ENCODE measurements at places on chromosomes 1 and 21.
A peak's percentile ranks its signal among the peaks of the same experiment; 100 is the strongest.

DNA sequence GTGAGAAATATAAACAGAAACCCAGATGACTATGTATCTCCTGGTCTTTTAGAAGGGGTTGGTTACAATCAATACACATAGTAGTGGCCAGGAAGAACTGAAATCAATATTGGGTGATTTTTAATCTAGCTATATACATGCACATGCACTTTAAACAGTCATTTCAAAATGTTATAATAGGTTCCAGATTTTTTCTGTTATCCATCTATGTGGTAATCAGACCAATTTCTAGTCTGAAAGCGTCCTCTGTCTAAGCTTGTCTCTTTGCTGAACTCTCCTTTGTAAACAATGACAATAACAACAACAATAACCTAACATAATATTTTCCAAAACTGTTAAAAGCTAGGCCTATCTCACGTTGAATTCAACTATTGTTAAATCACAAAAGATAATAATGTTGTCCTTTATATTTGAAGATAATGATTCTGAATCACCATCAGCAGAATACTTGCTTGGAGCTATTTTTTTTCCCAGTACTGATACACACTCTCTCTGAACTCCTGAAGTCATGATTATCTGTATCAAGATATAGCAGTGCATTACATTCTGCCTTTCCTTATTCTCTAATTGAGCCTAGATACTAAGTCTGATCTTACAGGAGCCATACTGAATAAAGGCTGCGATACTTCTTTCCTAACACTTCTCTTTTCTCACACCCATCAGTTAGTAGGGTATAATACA is 496.8 kb upstream of the ZRANB2 start:
- DNase-seq: no peak

DNA sequence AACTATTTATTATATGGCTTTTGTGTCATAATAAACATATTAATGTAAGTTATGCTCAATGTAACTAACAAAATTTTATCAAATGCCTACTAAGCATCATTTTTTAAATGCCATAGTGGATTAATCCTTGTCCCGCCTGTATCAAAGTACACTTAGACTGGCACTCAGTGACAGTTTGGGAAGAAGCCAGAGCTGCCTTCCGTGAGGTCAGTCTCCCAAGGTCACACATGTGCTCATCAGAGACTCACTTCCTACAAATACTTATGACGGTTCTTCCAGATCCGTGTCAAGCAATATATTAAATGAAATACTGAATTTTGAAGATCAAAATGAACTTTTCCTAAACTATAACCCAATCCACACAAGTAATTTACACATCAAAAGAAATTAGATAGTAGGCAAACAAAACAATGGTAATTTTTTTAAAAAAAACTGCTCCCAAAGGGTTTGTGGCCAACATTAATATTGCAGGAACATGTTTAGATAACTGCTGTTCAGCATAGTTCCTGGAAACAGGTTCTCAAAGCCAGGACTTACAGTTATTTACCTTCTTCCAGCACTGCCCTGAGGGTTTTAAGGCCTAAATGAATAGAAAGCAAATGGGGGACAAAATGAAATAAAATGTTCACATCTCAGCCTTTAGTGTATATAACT is 27.2 kb downstream of the WLS start:
- DNase-seq: no peak

- DNase-seq: peak; percentile 82
These were observed 15.2 kb downstream of the BCAN start for GRCh38 chr1:156656806-156657740.

DNA sequence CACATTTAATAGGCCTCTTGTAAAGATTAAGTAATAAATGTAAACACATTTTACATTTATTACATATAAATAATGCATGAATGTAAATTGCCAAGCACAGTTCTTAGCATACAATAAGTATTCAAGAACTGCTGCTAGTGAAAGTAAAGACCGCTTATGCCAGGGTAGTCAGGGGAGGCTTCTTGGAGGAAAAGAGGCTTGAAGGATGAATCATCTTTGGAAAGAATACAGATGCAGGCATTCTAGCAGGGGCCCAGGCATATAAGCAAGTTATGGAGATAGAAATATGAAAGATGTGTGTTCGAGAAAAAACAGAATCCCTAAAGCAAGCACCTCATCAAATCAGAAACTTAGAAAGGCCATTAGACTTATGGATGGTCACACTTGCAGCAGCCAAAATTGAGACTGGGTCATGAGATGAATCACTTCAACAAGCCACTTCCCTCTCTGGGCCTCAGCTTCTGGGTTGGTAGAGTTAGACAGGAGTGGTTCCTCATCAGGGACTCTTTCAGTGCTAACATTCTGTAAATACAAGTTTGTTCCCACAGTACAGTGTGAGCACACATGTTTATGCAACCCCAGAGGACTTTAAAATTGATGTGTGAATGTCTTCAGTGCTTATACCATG is 79.8 kb upstream of the ROR1 start:
- no peak for DNase-seq

DNA sequence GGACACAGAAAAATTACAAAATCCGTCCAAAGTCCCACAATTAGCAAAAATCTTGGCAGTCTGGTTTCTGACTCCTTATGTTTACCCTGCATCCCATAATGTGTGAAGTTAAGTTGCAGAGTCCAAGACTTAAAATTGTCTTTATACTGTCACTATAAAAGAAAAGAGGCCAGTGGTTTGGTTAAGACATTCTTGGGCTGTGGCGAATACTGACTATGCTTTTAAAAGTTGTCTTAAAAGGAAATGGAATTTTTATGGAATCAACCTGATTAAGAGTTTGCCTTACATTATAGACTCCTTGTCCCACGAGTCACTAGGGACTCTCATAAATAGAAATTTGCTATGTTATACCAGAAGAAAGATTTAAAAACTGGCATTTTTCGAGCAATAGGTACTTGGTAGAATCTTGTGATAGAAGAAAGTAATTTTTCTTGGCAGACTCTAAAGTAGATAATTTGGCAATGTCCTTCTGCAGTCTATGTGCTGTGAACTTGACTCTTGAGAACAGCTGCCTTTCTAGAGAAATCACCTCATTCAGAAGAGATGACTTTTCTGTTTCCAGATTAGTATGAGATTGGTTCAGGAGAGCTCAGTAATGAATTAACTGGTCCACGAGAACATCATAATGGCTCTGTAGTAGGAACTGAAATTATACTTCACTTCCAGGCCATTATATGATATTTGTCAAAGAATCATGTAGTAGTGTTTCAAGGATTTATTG is 31.8 kb downstream of the NTNG1 start:
- no peak for DNase-seq

DNA sequence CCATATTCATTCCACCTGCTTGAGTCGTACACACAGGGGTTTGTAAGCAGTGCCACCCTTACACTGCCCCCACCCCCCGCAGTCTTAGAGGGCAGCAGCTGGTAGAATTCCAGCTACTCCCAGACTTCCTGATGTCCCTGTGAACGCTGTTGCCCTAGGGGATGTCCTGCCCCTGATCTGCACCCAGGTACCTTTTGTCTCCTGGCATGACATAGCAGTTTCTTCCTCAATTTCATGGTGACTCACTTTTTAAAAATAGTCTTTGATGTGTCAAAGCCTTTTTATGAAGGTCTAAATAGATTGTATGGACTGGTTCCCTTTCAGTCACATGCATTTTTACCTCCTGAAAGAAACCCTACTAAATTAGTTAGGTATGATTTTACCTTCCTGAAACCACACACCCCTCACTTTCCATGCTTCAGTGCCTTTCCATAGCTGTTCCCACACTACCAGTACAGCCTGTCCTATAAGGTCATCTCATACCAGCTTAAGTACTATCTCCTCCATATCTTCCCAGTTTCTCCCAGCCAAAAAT is 76.4 kb downstream of the ST3GAL3 start:
- no peak for DNase-seq

DNA sequence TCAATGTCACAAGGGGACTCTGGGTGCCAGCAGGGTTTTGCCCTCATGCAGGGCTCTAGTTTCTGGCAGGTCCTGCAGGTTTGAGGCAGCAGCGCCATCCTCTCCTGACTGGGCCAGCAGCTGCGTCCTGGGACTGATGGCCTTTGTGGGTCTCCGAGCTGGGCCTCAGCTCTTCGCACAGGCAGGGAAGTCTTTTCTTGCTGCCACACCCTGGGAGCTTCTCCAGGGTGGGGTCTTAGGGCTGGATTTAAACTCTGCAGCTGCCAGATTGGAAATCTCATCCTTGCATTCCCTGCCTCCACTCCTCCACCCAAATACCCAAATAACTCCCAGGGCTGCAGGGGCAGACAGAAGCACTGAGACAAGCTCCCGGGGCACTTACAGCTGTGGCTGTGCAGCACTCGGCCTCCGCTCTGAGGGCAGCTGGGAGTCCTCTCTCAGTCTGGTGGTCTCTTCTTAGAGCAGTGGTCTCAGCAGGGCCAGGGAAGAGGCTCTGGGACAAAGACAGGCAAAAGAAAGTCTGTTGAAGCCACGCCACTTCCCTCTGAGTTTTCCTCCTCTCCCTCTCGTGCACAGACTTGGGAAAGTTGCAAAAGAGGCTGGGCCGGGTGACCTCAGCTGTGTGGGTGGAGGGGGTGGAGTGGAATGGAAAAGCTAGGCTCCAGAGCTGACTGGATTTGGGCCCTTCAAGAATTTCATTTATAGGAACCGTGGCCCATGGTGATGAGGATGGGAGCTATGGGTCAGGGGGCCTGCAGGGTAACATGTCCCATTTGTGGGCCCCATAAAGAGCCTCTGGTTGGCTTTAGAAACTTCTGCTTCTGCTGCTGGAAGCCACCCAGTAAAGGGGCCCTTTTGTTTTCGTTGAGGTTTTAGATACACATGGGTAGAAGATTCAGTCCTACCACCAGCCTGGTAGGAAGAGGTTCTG is at the start of gene RAB7B:
Gene RAB7B (minus strand): TSS at position 525 of the 931 bp plus-strand sequence. CDS start 9,260 bp downstream, outside the sequence.
- no peak for DNase-seq

DNA sequence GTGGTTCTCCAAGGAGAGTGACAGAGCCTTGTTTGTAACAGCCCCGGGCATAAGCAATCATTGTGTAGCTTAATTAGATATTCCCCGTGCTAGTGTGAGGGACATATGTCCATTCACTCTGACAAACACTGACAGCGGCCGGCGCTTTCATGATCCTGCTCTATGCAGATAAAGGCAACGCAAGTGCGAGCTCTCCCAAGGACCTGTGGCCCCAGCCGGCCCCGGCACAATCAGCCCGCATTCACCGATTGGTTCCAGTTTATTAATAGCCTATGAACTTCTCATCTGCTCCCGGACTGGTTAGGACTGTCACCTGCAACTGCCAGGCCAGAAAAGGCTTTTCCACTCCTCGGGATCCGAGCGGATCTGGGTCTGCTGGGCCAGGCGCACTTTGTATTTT is 18.0 kb upstream of the OLIG1 start:
- DNase-seq: no peak

DNA sequence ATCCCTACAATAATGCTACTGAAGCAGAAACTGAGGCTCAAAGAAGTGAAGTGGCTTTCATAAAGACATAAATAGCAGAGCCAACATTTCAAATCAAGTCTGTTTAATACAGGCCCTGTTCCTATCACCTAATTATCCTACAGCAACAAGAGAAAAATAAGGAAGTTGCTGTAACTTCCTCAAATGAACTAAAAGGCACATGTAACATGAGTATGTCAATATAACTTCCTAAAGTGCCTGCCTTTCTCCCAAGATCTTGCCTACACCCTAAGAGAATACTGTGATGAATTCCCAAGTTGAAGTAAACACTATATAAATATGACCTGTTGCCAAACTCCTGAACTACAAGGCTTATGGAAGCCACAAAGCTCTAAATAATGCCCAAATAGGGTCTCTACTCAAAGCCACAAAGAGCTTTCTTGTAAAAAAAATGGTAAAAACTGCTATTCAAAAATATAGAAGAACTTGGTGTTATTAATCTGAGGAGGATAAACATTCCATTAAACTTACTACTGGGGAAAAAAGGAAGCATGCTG is 8.6 kb downstream of the BEND5 start:
- DNase-seq: no peak

GRCh38 chr1:9316080-9316444 is 23.4 kb downstream of the SPSB1 start:
- no peak for DNase-seq

- DNase-seq: no peak
These were observed 590 bp upstream of the TACSTD2 start for GRCh38 chr1:58577654-58578030.

GRCh38 chr1:71400050-71400449 is 319.2 kb upstream of the ZRANB2 start:
- no peak for DNase-seq

DNA sequence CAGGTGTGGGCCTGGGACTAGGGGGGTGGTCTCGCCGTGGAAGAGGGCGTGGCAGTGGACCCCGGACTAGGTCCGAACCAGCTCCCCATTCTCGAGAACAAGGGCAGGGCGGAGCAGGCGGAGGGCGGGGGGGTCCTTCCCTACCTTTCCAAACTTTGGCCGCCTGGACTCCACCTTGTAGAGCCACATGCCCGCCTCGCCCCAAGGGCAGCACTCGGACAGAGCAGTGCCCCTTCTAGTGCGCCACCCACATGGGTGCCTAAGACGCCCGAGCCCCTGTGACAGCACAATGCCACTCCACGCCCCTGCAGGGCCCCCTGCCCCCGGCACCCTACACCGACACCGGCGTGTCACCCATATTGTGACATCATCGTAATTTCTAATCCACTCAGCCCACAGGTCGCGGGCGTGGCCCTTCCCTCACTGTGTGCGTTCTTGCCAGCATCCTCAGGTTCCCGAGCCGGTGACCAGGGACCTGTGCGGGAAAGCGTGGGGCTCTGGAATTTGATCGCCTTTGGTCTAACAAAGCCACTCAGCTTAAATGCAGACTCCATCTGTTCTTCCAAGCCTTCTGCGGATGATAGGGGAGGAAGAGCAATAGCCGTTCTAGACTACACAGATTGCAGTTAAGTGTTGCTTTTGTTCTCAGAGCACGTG is 553 bp upstream of the STMN1 start:
- DNase-seq: peak; percentile 19

DNA sequence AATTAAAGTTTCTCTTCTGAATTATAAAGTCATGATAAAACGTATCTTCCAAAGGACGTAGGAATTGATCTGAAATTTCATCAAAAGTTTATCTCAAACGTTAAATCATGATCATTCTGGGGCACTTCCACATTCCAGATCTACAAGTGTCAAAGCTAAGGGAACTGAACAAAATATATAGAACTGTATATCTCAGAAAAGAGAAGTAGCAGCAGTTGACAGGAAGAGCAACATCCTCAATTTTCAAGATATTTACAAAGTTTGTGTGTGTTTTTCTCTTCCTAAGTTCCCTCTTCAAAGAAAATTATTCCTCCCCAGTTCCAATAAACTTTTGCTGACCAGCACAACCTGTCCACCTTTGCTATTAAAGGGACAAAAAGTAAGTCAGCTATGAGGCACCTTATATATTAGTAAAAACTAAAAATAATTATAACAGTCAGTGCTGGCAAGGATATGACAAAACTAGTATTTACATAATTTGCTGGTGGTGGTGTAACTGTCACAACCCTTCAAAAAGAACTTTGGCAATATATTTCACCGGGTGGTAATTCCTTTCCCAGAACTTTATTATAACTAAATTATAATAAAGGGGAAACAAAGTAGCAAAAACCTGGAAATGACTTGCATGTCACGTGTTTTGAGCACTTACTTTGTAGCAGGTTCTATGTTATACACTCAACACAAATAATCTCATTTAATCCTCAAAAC is 38.5 kb upstream of the EYA3 start:
- DNase-seq: no peak

- DNase-seq: no peak
These were observed 15.6 kb downstream of the PDE9A start for GRCh38 chr21:42669041-42669440.

- no peak for DNase-seq
These were observed 52.3 kb downstream of the RAP1A start for GRCh38 chr1:111671852-111672251.

GRCh38 chr1:215526147-215526845 is 40.8 kb upstream of the KCTD3 start:
- DNase-seq: peak; percentile 2
